ENCODE measurements at places on chromosomes 6 and 20. TPM values are rescaled to one million over a fixed set of nuclear protein-coding genes. Genes with fewer than 3 reads are reported as not detected.

MUCL3 gene
- not detected for total RNA-seq

OR2B3 gene
- total RNA-seq, result not detected

DNA sequence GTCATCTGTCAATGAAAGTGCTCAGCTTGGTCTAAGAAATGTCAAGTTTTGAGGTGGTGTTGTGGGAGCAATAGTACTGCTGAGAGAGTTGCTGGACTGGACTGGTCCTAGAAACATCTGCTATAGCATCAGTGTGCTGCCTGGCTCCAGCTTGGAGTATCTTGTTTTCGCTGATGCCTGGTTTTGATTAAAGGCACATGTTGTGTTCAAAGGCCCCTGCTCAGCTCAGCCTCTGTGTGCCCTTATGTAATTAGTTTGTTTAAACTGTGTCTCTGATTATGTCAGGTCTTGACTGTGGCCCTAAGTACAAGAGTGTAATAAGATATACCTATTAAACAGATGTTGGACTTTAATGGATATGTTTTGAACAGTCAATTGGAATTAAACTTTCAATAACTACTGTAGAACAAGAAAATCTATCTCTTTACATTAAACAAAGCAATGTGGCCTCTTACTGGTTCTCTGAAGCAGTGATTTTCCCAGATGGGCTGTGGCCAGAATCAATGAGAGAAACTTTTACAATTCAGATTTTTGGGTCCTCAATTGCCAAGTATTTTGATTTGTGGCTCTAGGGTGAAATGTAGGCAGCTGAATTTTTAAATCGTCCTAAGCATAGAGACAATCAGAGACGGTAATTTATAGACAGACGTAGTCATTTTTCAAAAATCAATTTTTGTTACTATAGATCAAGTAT, 668.2 kb downstream of the DHX35 start:
- no peak for DNase-seq
- no peaks in the 10 kb centered on the region for H3K36me3 ChIP-seq
- no peak overlapping the region for H3K4me3 ChIP-seq
- H3K4me1 ChIP-seq, result no peaks in the 10 kb centered on the region
- H3K27ac ChIP-seq, result no peak overlapping the region

DNA sequence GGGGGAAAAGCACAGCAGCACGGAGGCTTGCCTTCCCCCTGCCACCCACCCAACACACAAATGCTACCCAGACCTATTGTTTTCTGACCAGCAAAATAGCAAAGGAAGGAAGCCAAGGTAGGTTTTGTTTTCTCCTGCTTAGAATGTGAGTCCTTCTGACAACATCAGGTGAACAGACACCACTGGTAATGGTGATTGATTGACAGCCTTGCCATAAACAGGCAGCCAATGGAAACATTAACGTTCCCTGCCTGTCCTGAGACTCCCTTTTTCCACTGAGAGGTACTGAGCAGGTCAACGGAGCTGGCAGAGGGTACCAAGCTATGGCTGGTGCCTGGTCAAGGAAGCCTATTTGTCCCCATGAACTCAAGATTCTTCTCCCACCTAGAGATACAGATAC, 234.4 kb downstream of the ADGB start:
- no peaks in the 10 kb centered on the region for H3K4me1 ChIP-seq
- DNase-seq, result no peak
- no peak overlapping the region for H3K4me3 ChIP-seq
- H3K36me3 ChIP-seq, result no peaks in the 10 kb centered on the region
- no peak overlapping the region for H3K27ac ChIP-seq
- peaks cover 8% of the 10 kb centered on the region for H3K27me3 ChIP-seq

DNA sequence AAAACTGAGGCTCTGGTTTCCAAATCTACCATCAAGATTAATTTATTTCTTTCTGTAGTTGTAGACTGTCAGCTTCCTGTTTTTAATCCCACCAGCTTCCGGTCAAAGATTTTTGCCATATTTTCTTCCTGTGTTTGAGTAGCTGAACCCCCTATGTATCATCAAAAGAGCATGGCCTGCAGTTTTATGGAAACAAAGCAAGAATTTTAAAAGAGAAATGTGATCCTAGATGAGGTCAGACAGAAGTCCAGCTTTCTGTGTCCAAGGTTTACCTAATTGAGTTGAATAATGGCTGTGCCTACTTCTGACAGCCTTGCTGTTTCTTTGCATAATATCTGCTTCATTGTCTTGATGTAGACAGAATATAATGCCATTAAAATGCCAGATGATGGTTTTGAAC, 163.7 kb downstream of the CARMIL1 start:
- peaks cover 4% of the 10 kb centered on the region for H3K36me3 ChIP-seq
- H3K4me1 ChIP-seq, result peaks cover 21% of the 10 kb centered on the region
- H3K27ac ChIP-seq, result peak overlapping the region; percentile 67

Data from osteocyte (in vitro differentiated cells).